Activated CD8-positive, alpha-beta memory T cell treated with anti-CD3 and anti-CD28 coated beads for 1 hour (primary cell): ENCODE measurements at places on chromosomes 3 and 15.

DNA sequence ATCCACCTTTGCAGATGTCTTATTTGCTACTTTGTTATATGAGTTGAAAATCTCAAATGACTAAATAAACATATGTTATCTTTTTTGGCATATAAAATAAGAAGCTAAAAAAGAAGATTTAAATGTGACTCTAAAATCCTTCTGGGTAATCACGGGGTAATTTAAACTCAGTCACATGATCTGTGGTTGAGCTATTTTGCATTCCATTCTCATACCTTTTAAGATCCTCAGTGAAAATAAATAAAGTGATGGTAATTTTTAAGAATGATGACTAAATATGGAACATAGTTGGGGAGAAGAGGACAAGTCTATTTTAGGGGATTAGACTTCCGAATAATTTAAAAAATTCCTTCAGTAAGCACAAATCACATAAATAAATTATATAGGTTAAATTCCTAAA lies 1076.8 kb downstream of the TUSC7 start:
- no peak for DNase-seq

- no peak for DNase-seq
Observed at GRCh38 chr3:146746190-146746589, 141.0 kb upstream of the PLSCR5 start.

DNA sequence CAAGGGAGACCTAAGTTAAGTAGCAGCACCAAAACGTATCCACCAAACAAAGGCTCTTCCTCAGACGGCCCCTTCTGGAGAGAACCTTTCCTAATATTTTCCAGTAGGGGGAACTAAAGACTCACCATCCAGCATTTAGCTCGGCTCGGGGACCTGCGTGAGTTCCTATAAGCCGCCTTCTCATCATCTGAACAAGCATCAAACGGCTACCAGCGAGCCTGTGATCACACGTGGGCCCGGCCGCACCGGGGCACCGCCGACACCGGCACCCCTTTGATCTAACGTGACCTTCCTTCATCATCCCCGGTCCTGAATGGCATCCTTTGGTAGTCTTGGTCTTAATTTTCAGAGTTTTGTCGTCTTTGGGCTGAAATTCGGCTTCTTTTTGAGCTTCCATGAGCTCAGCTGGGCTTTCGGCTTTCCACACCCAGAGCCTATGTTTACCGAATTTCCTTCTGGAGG lies 1.4 kb upstream of the ROBO2 start:
- no peak for DNase-seq

DNA sequence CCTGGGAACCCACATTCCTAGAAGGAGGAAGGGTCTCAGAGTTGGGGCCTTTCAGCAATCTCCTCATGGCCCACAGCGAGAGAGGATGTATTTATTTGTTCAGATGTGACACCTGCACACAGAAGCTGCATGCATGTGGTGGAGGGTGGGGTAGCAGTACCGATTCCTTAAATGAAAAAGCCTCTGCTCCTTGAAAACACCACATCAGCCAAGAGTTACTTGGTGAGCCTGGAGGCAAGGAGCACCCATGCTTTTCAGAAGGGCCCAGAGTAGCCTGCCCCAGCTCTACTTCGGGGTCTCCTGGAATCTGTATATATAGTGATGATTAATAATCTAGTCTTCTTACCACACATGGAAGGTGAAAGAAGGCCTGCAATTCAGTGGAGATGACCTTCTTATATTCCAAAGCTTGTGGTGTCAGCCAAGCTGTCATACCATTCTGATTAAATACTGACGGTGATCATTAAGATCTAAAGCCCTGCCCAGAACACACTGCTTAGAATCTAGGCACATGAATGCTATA lies 33.5 kb downstream of the SEMA6D start:
- no peak for DNase-seq

- DNase-seq, result no peak
Observed at GRCh38 chr15:79088426-79089205, 2.0 kb downstream of the RASGRF1 start.

DNA sequence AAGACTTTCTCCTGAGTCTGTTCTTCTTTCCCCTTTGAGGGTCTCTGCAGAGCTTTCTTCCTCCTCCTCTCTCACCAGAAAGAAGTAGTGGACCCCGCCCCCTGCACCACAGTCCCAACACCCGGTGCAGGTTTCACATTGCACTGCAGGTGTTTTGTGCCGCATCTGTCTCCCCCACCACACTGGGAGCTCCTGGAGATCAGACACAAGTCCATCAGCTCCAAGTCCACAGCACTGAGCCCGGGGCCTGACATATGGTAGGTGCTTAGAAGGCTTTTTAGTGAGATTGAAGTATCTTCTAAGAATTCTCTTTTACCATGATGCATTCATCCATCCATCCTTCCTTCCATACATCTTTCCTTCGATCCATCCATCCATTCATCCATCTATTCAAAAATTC lies 9.8 kb downstream of the STRA6 start:
- no peak for DNase-seq

- DNase-seq, result no peak
Observed at GRCh38 chr3:106339551-106339950, 470.7 kb upstream of the CBLB start.

DNA sequence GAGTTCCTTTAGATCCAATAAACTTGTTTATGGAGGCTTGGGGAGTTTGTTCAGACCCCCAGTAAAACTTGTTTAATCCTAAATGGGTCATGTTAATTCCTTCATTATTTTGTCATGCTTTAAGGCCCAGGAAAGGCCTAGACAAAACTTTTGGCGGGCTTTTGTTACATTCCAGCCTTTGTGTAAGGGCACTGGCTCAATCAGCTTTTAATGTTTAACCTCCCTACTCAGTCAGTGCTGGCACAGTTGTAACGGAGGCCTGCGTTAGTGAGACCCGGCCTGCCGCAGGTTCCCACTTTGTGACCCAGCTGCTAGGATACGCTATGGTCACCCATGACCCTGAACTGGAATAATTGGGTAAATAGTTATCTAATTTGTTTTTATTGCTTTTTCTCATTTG lies 59.2 kb downstream of the OXSM start:
- DNase-seq, result no peak

DNA sequence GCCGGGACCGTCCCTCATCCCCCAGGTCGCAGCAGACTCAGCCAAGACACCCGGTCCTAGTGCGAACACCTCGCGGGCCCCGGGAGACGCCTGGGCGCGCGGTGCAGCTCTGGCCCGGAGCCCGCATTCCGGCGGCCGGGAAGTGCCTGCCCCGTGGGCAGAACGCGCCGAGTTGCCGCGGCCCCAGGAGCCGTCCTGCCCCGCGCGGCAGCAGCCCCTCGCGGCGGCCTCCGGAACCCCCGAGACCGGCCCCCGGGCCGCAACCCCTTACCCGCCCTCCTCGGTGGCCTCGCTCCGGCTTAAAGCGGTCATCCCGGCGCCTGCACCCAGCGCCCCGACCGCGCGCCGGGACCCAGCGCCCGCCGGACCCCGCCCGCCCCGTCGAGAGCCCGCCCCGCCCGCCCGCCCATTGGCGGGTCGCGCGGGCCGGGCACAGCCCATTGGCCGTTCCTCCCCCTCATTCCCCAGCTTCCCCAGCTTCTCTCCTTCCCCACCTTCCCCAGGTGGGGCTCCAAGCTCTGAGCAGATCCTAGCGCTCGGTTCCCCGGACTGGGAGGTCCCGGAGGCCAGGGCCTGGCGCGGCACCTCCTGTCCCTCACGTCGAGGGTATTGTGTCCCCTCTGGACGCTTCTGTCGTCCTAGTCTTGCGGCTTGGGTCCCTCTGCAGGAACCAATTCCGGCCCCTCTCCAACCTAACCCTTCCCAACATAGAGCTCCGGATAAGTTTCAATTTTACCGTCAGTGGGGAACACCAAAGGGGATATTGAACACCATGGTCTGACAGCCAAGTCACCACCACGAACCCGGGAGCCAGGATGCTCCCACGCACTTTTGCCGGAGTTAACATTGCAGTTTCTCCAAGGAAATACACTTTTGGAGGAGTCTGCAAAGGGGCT lies at the start of gene GRAMD2A:
GRAMD2A (minus strand) TSS at position 328 of the 896 bp plus-strand sequence.
- DNase-seq, result no peak

- no peak for DNase-seq
Observed at GRCh38 chr3:60079076-60079475, 1029.3 kb upstream of the CFAP20DC start.

DNA sequence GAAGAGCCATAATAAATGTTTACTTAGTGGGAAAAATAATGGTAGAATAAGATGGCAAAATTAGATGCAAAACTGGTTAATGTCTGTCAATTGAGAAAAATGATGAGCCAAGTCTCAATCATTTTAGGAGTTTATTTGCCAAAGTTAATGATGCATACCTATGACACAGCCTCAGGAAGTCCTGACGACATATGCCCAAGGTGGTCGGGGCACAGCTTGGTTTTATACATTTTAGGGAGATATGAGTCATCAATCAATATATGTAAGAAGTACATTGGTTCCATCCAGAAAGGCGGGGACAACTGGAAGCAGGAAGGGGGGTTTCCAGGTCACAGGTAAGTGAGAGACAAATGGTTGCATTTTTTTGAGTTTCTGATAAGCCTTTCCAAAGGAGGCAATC lies 31.5 kb downstream of the CLEC3B start:
- DNase-seq, result no peak

DNA sequence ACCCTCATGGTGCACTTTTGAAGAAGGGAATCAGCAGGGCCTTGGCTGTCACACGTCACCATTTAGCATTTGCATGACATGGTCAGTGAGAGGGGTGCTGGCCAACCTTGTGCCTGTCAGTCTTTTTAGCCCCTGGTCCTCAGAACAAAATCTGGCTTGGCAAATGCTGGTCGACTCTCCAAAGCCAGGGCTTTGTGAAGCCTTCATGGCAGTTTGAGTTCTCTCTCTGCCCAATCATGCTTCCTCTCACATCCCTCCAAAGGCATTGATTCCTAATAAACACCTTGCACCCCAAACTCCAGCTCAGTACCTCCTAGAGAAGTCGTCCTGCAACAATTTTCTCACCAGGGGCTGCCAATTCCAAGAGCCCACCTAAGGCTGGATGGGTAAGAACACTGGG lies 19.4 kb downstream of the CCR9 start:
- no peak for DNase-seq

DNA sequence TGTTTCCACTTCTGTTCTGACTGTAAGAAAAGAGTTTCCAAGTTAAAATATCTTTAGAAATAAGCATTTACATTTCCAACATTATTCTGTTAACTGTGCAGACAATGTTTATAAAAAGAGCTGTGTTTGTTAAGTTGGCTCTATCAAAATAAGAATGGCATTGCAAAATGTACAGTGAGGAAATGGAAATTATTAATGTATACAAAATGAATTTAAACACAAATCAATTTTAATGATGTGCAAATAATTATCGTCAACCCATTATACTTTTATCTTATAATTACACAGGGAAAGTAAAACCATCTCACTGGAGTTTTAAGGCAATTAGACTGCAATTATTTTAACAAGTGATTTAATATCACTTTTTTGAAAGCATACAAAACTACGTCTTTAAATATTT lies 17.5 kb downstream of the MRPS22 start:
- no peak for DNase-seq

- no peak for DNase-seq
Observed at GRCh38 chr3:30962084-30962483, 67.6 kb upstream of the GADL1 start.

DNA sequence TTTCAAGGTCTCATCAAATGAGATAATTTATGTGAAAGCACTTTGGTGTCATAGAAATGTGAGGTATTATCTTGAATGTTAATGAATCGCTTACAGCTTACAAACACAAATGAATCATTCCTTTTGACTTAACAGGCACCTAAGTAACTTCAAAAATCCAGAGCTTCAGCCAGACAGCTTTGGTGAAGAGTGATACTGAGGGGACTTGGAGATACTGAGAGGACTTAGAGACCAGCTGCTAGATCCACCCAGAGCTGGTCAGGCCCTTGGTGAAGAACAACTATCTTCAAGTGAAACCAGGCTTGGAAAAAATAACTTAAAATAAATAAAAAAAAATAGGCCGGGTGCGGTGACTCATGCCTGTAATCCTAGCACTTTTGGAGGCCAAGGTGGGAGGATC lies 16.2 kb upstream of the ZFYVE19 start:
- no peak for DNase-seq

- DNase-seq, result no peak
Observed at GRCh38 chr15:57280464-57280863, 95.8 kb upstream of the CGNL1 start.

GRCh38 chr3:122794483-122794778 lies 438 bp upstream of the SLC49A4 start:
- no peak for DNase-seq

GRCh38 chr3:196502775-196503195 lies 783 bp downstream of the RNF168 start:
- peak; percentile 15 for DNase-seq

GRCh38 chr15:92448370-92448769 lies 54.7 kb downstream of the ST8SIA2 start:
- DNase-seq, result no peak

DNA sequence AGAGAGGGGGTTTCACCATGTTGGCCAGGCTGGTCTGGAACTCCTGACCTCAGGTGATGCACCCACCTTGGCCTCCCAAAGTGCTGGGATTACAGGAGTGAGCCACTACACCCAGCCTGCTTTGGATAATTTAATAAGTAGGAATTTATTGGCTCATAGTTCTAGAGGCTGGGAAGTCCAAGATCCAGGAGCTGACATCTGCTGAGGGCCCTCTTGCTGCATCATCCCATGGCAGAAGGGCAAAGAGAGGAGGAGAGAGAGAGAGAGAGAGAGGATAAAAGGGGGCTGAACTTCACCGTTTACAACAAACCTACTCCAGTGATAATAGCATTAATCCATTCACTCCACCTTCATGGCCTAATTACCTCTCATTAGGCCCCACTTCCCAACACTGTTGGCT lies 62.0 kb upstream of the HES1 start:
- DNase-seq, result no peak

- DNase-seq, result no peak
Observed at GRCh38 chr3:59632760-59633573, 583.1 kb upstream of the CFAP20DC start.

DNA sequence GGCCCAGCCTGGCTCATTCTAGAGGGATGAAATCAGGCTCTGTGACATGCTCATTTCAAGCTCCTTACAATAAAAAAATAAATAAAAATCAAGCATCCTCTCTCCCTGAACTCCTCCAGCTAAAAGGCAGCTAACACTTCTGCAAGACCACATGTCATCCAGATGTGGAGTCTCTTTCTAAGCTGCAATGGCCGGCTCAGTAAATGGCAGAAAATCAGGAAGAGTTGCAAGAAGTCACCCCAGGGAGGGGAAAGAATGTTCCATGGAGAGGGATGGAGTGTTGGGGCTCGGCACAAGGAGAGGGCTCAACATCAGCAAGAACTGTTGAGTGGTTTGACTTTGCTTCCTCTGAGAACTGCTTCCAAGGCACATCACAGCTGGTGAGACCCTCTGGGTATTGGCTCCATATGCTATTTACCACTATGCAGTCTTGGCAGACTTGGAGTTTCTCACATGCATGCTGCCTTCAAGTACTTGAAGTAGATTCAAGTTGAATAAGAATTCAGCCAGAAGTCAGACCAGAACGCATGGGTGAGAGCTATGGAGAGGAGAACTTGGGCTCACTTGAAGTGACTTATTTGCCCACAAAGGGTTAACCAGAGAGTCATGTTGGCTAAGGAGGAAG lies 689.0 kb downstream of the NTRK3 start:
- DNase-seq, result no peak

- DNase-seq, result no peak
Observed at GRCh38 chr15:37394402-37395099, 294.2 kb upstream of the MEIS2 start.
